ENCODE measurements at places on chromosomes 1 and 21. TPM values are rescaled to one million over a fixed set of nuclear protein-coding genes. Genes with fewer than 3 reads are reported as not detected.

Gene FYB2
- polyA plus RNA-seq: 1.6 TPM

Gene LIN28A
- 0.08 TPM for polyA plus RNA-seq

Gene HUNK
- 7.3 TPM for polyA plus RNA-seq

Gene S100B
- polyA plus RNA-seq: 3.0 TPM

Gene FAM72B
- polyA plus RNA-seq: 6.2 TPM

GRCh38 chr1:9062846-9063245 lies 6.6 kb downstream of the SLC2A5 start:
- DNase-seq: no peak

- DNase-seq: no peak
These were observed 98.6 kb downstream of the ENAH start for GRCh38 chr1:225554216-225554812.

DNA sequence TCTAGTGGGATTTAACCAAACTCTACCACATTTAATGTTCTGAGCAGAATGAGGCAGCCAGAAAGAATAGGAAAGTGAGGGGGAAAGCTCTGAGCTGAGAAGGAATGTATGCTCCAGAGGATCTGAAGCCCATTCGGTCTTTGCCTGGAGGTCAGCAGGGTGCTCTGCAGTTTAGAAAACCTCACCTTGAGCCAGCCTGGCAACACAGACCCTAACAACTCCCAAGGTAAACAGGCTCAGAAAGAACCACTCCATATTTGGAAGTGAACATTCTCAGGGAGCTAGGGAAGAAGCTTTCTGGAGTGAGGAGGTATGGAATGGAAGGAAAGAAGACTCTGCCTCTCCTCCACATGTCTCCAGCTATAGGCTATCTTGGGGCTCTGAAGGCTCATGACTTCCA lies 398.8 kb downstream of the SEC16B start:
- DNase-seq: no peak

GRCh38 chr1:16067933-16068332 lies 5.5 kb downstream of the FAM131C start:
- no peak for DNase-seq

- DNase-seq: peak; percentile 74
These were observed 61.5 kb downstream of the TNN start for GRCh38 chr1:175129182-175129581.

DNA sequence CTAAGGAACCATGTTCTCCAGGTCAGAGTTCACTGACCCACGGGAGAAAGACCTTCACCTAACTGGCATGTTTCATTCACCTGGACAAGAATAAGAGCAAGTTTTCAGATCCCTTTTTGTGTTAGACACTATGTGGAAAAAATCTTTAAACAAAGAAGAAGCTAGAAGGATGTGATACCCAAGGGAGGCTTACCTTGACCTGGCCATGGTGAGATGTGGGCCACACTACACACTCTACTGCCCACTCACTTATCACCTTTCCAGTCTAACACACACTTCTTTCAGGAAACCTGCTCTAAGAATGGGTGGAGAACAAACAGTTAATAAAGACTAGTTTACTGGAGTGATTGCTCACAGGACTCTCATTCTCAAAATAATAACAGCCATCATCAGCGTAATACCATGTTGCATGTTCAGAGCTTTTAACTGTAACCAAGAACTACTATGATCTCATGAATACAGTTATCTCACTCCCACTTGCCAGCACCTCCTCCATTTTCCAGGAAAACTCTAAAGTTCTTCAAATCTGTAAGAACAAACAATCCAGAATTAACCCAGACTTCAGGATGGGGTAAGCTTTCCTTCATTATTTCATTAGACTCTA lies 1.4 kb downstream of the RGS8 start:
- no peak for DNase-seq

GRCh38 chr1:235844776-235845175 lies 21.9 kb downstream of the LYST start:
- no peak for DNase-seq

DNA sequence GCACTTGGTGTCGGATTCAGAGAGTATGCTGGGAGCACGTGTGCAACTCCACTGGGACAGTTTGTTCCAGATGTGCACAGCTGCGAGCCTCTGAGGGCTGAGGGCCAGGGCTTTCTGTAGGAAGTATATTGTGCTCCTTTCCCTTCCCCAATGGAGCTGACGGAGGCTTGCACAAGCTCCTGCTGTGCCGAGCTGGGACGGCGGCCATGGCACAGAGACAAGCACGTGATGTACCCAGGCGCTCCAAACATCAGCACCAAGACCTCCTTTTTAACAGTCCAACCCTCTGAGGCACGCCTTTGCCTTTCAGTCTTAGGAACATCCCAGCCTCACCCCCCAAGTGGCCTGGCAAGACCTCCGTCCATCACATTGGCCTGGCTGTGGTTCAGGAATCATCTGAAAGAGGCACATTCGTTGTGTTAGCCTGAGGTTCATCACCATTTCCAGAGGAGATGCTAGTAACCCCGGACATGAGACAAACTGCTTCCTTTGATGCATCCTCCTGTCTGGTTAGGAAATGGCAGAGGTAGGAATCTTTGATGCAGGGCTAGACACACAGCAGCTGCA lies 339.2 kb upstream of the KAZN start:
- peak; percentile 93 for DNase-seq

DNA sequence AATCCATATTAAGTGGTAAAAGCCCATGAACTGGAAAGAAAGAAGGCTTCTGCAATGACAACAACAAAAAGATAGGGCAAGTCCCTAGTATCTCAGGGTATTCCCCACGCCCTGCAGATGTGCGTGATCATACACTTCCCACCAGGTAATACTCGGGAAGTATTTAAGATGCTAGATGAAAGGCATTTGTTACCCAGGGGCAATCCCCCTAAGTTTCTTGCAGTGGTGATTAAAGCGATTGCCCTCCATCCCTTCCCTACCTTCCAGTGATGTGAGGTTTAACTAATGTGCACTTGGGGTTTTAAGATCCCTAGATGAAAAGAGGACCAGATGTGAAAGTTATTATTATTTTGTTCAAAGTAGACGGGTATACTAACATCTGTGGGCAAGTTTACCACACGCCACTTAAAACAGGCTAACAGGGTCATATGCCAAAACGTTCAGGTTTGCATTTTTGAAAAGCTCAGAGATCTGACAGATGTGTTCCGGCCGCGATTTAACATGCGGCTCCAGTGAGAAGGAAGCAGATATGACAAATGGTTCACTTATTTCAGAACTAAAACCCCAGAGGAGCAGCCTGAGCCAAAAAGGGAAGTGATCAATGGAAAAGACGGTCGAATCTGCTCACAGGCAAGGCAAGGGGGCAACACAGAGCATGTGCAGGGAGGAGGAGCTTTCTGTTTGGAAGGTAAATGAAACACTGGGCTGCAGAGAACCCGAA lies 17.4 kb downstream of the TIAM1 start:
- DNase-seq: no peak

GRCh38 chr1:4603295-4604110 lies 50.9 kb upstream of the AJAP1 start:
- DNase-seq: no peak

GRCh38 chr21:20511216-20511880 lies 486.9 kb upstream of the NCAM2 start:
- no peak for DNase-seq

- DNase-seq: no peak
These were observed 5.5 kb downstream of the TSEN15 start for GRCh38 chr1:184056921-184057555.

- no peak for DNase-seq
These were observed 154.1 kb downstream of the TRABD2B start for GRCh38 chr1:47843059-47843458.

DNA sequence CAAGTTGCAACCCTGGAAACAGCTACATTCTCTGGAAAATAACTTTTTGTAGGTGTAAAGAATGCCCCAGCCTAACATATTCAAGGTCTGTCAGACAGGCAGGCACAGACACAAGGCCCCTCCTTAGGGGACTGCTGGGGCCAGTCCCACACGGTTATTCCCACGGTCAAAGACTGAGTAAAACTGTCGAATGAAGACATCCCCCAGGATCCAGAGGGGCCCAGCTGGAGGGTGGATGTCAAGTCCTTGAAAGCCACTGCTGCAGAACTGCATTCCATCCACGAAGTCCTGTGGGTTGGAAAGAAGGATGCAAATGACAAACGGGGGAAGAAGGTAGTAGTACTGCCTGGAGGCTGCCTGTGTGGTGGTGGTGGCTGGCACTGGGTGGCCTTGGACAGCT lies 6.9 kb upstream of the RAB7B start:
- DNase-seq: no peak

- DNase-seq: no peak
These were observed 43.6 kb upstream of the A3GALT2 start for GRCh38 chr1:33364565-33364918.

DNA sequence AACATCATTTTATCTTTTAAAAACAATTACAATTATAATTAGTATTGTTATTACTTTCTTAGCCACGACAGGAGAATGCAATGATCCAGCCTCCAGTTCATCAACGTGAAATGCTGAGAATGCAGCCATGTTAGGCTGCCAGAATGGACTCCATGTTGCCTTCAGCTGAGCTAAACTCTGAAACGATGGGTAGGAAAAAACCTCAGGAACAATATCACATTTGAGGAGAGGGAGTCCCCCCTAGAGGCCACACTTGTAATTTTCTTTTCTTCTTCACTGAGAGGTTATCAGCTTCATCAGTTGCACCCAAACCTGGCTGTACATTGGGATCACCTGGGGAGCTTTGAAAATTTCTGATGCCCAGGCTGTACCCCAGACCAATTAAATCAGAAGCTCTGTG lies 34.6 kb upstream of the DNAH14 start:
- DNase-seq: no peak
